Stimulated activated CD4-positive, alpha-beta T cell treated with anti-CD3 and anti-CD28 coated beads, Interleukin-1b, Interleukin-23, amount 100 ng/mL, for 48 hours (primary cell): ENCODE measurements at places on chromosomes 4 and X.

GRCh38 chr4:137509855-137510282, 22.4 kb downstream of the PCDH18 start:
- no peak for DNase-seq

DNA sequence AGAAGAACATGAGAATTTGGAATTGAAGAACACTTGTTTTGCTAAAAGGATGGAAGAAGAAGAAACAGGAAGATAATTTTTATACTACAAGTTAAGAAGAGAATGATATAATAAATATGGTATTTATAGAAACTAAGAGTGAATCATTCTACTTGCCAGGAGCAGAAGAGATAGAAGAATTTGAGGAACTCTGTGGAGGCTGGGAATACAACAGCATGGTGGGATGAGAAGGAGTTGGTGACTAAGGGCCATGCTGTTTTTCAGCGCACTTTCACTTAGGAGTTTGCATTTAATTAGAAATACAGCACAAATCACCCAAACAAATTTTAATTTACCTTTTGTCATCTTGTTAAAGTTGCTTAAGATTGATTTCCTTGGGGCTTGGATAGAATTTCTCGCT, 20.5 kb downstream of the HADH start:
- DNase-seq = no peak

- no peak for DNase-seq
Observed at GRCh38 chrX:46611658-46612362, 38.2 kb downstream of the CHST7 start.

GRCh38 chr4:139553751-139554641, 2.0 kb downstream of the SETD7 start:
- DNase-seq = no peak

GRCh38 chr4:98658287-98659105, at the start of gene TSPAN5:
Gene TSPAN5 (minus strand): TSS chr4:98658611.
- peak; percentile 80 for DNase-seq

DNA sequence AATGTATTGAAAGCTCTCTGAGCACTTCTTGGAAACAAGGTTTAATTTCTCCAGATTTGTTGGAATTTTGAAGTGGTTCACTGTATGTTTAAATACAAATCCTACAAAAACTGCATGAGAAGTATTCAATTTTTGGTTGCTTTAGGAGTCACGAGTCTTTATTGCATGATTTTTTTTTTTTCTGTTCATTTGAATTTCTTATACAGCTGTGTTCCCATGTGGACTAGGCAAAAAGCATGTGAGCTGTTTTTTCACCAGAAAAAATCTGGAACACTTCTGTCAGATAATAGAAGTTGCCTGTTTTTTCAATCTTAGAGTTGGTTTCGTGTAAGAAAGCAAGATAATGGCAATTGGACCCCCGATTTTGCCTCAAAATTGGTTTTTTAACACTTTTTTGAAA, 66.4 kb downstream of the SLC9A6 start:
- DNase-seq = no peak

DNA sequence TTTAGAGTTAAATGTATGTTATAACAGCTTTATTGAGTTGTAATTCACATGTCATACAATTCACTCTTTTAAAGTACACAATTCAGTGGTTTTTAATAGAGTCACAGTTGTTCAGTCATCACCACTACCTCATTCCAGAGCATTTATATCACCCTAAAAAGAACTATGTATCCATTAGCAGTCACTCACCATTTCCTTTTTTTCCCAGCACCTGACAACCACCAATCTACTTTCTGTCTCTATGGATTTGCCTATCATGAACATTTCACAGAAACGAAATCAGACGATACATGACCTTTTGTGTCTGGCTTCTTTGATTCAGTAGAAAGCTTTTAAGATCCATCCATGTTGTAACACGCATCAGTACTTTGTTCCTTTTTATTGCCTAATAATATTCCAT, 52.9 kb upstream of the FRAS1 start:
- DNase-seq = no peak

DNA sequence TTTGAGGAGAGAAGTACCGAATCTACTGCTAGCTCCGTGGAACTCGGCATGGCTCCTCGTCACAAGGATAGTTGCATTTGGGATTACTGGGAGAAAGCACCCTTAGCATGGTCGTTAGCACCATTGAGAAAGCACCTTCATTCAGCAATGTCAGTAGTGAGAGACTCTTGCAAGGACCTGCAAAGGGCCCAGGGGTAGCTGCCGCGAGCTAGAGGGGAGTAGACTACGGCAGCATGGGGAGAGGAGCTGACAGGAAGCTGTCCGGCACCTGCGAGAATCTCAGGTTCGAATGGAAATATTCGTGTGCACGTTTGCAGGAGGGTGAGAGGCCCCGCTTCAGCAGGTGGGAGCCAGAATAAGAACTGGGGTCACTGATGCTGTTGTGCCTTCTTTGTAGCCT, 20.2 kb downstream of the TLR10 start:
- DNase-seq = no peak

DNA sequence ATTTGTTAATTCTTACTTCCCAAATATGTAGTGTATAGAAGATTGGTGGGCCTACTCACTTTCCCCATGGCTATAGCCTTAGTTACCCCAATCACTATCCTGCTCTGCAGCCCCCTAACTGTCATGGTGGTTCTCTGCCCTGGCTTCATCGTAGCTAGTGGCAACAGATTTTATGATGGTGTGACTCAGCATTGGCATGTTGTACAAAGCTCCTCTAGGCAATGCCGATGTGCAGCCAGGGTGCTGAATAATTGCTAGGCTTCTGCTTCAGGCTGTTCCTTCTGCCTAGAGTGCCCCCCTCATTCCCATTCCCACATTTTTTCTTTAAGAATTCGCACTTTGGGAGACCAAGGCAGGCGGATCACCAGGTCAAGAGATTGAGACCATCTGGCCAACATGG, 35.2 kb downstream of the AFF2 start:
- no peak for DNase-seq

DNA sequence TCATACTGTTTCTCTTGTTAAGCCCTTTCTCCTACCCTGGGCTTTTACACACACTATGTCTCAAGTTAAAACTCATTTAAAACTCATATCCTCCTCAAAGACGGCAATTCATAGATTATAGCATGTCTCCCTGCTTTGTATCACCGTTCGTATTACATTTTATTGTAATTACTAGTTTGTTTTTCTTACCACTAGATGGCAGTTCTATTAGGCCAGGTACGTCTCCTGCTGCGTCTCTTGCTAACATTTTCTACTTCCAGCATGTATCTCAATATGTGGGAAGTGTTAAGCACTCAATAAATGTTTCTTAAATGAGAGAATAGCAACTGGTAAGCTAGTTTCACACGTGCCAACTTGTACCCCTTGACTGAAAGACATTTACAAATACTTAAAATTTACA, 450.3 kb upstream of the PCDH7 start:
- no peak for DNase-seq

- no peak for DNase-seq
Observed at GRCh38 chr4:184818216-184818564, 7.6 kb downstream of the ACSL1 start.

- peak; percentile 51 for DNase-seq
Observed at GRCh38 chrX:44400588-44400987, 57.1 kb upstream of the EFHC2 start.

- no peak for DNase-seq
Observed at GRCh38 chr4:13990596-13991589, 363.4 kb upstream of the BOD1L1 start.

DNA sequence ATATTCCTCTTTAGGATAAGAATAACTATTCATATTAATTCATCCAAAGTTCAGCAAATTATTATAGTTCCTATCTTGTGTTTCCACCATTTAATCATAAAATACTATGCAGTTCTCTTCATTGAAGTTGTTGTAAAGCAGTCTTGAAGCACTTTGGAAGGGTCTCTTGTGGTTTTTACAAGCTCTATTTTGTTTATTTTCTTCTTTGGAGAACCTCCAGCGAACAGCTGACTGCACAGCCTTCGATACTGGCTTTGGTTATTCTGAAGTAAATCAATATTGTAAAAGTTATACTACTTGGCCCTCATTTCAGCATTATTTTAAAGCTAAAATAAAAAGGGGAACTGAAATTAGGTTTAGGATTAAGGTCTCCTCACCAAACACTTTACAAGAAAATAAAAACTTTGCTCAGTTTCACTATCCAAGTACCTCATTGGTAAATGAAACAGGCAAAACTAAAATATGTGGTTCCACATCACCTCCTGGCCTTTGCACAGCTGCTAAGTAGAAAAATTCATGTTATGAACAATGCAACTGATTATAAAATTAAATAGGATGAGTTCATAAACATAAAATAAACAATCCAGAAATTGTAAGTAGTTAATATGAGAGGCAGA, 1629.2 kb upstream of the ADGRL3 start:
- no peak for DNase-seq

DNA sequence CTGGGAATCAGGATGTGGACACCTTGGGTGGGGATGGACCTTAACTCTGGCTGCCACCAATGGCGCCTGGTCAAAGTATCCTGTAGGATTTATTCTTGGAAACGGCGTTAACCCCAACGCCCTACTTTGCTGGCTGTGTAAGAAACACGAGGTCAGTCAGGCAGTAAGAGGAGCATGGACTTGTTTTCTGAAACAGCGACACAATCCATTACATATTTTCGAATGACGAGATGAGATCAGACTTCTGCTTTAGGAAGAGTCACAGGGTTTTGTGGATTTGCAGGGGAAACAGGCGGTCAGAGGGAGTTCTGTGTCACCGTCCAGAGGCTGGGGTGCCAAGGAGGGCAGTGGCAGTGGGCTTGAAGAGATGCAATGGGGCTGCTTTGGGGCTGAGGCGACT, 92.2 kb downstream of the TBL1X start:
- DNase-seq = no peak

DNA sequence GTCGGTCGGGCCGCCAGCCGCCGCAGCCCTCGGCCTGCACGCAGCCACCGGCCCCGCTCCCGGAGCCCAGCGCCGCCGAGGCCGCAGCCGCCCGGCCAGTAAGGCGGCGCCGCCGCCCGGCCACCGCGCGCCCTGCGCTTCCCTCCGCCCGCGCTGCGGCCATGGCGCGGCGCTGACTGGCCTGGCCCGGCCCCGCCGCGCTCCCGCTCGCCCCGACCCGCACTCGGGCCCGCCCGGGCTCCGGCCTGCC, 213 bp downstream of the NFKB1 start:
- no peak for DNase-seq

GRCh38 chr4:171947400-171947799, 134.2 kb downstream of the GALNTL6 start:
- DNase-seq = no peak

GRCh38 chr4:121189326-121190215, 25.4 kb upstream of the TNIP3 start:
- DNase-seq = peak; percentile 32

DNA sequence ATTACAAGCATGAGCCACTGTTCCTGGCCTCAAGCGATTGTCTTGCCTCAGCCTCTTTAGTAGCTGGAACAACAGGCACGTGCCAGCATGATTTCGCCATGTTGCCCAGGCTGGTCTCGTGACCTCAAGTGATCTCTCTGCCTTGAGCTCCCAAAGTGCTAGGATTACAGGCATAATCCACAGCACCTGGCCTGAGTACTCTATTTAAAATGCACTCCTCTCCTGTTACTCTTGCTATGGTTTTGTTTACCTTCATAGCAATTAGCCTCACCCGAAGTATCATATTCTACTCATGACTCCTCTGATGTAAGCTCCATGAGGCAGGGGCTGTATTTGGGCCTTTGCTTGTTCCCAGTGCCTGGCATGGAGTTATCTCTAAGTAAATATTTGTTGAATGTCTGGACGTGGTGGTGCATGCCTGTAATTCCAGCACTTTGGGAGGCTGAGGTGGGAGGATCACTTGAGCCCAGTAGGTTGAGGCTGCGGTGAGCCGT, 92.5 kb upstream of the SLC34A2 start:
- DNase-seq = no peak

DNA sequence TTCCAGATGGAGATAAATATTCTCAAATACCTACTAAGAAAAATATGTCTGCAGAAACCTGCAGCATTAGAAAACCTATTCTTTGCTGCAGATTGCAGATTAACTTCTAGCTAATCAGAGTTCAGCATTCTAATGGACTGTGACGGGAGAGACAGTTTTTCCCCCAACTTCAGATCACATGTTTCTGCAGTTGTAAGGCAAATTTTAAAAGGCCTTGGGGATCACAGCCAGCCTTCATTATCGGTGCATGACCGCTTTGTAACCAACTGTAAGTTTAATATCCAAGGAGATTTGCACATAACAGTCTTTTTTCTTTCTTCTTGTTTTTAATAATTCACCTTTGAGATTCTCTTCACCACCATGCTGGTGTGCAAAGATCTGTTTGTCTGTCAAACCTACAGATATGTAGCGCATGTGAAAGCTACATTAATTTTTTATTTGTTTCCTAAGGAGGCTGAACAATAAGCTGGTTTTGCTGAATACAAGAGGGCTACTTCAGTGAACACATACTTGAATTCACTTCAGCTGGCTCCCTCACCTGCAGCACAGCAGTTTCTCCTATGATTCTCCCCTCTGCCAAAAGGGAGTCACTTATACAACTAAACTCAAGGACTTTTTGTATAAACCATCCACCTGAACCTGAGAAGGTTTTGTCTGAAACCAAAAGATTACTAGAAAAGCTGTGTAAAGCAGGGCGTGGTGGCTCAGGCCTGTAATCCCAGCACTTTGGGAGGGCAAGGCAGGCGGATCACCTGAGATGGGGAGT, 488.5 kb downstream of the RPA4 start:
- no peak for DNase-seq

DNA sequence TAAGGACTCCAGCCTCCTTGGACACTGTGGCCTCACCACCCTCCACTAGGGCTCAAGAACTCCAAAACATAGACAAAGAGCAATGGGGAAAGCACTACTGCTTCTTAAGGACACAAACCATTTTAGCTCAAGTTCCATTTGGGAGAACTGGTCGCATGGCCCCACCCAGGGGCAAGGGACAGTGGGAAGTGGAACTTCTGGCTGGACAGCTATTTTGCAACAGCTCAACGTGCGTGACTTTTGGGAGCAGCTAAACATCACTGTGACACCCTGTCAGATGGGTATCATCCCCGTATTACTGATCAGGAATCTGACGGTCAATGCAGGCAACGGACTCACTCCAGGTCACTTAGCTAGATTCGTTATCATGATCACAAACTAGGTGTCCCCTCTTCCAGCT, 9.0 kb upstream of the GLOD5 start:
- DNase-seq = no peak

GRCh38 chr4:101104312-101105052, 242.8 kb downstream of the PPP3CA start:
- DNase-seq = no peak

- DNase-seq = no peak
Observed at GRCh38 chr4:66704243-66704642, 841.1 kb downstream of the CENPC start.

GRCh38 chr4:101357751-101358150, 10.4 kb upstream of the PPP3CA start:
- DNase-seq = no peak

- no peak for DNase-seq
Observed at GRCh38 chr4:73704314-73705055, 35.9 kb upstream of the CXCL8 start.
